Hematopoietic multipotent progenitor cell treated with erythropoietin and hydrocortisone succinate and interleukin-3 and kit ligand, for 6 days (in vitro differentiated cells): ENCODE measurements at places on chromosomes 1 and 21.

GRCh38 chr1:36768486-36769178, 265.7 kb downstream of the GRIK3 start:
- DNase-seq, result no peak

- DNase-seq, result no peak
These were observed 39.9 kb downstream of the EPB41 start for GRCh38 chr1:28954126-28954726.

- no peak for DNase-seq
These were observed 144.7 kb downstream of the MRPL39 start for GRCh38 chr21:25462517-25462971.

GRCh38 chr1:237258871-237259270, 216.9 kb downstream of the RYR2 start:
- no peak for DNase-seq

DNA sequence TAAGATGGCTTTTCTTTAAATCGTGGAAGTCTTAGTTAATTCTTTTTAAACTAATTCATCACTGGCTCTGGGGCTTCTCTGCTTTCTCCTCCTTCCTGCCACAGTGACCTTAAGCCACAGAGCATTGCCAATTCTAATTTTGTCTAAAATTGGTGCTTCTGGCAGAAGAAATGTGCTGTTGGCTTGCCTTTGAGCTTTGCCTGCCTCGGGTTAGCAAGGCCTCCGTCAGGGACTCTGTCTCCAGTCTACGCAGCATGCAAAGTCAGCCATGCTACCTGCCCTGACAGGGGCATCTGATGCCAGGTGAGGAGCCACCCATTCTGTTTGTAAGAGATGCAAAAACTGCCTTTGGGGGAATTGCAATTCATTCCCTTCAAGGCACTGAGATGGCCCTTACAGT, 25.2 kb downstream of the CLDN14 start:
- DNase-seq, result no peak

DNA sequence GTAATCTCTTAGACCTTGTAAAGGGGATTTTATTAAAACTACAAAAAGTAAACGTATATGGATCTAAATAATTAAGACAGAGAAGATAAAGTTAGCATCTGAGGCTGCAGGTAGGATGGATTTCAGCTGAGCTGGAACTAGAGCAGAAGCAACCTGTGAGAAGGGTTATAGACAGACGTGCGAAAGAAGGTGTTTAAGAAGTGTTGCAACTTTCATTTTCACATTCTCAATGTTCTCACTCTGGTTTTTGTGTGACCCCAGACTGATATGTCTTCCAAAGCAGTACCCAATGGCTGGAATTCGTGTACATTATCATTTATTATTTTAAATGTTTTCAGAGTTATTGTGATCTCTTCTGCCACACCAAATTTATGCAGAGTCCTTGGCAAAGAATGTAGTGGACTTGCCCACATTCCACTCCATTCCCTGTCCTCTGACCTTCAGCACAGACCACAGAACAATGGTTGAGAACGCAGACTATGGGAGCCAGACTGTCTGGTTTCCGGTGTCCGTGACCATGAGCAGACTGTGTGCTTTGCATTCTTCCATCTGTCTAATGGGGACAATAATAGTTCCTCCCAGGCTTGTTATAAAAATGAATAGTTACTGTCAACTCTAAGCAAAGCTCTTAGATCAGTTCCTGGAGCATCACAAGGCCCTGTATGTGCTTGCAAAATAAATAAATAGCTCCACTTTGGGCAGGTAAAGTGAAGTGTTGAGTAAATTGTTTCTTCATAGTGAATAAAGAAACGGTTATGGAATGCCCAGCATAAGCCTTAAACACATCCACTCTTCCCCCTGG, 140.6 kb upstream of the SAMSN1 start:
- DNase-seq, result no peak

DNA sequence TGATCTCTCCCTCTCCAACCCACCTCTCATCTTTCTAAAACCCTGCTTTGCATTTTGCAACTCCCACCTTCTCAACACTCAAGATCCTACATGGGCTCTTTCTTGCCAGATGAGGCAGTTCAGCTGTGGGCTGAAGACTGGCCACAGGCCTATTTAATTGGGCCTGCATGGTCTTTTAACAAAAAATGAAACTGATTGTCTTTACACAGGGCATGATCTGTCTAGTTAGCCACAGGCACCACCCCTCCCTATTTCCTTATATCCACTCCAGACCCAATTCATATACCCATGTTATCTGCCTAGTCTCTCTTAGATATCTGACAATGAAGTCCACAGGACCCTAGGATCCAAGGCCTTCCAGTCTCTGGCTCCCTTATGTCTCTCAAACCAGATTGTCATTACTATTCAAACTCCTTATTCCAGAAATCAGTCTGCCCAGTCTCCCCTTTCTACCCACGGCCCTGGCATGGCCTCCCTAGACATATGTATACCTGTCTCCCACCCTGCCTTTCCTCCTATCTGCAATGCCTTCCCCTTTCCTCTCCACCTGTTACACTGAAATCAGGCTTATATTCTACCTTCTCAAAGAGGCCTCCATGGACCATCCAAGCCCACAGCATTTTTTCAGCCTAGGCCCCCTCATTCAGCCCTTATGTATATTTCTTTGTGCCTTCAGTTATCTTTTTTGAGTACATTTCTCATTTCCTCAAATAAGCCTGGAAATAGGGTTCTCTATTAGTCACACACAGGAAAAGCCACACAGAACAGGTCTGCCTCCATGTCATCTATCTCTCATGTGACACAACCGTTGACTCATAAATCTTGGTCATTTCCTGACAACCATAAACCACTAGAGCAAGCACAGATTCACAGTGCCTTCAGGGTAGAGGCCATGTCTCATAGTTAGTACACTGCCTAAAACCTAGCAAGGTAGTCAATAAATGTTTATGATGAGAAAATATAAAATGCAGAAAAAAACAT, 39.0 kb downstream of the LPAR3 start:
- DNase-seq, result peak; percentile 51

- DNase-seq, result no peak
These were observed 243.4 kb downstream of the TRABD2B start for GRCh38 chr1:47753808-47754207.

GRCh38 chr1:189775343-189775742, 702.3 kb downstream of the BRINP3 start:
- DNase-seq, result no peak
